ENCODE measurements at places on chromosomes 4 and X. TPM values are rescaled to one million over a fixed set of nuclear protein-coding genes. Genes with fewer than 3 reads are reported as not detected.

GRCh38 chr4:104492183-104492771 lies 2.4 kb downstream of the CXXC4 start:
- no peak for DNase-seq

The BEND4 gene
- total RNA-seq = under 0.01 TPM

GRCh38 chr4:659851-660250 lies 14.2 kb downstream of the ATP5ME start:
- no peak for DNase-seq

DNA sequence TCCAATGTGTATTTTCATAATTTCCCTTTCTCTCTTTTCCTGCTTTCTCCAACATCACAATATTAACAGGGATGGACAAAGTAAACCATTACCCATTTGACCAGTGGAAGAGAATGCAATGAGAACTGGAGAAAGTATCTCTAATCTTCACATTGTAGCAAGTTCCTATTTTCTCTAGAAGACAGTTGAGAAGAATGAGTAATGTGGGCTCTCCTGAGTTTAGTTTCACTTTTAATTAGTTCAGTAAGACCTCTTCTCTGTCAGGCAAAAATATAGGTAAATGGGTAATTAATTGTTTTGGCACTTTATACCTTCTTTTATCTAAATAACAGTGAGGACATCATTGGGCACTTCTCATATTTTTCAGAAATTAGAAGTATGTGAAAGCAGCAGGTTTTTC lies 602.0 kb downstream of the GLUD2 start:
- no peak for DNase-seq

The NLGN4X gene
- total RNA-seq = 0.26 TPM

The FRG1 gene
- total RNA-seq = 24.6 TPM

DNA sequence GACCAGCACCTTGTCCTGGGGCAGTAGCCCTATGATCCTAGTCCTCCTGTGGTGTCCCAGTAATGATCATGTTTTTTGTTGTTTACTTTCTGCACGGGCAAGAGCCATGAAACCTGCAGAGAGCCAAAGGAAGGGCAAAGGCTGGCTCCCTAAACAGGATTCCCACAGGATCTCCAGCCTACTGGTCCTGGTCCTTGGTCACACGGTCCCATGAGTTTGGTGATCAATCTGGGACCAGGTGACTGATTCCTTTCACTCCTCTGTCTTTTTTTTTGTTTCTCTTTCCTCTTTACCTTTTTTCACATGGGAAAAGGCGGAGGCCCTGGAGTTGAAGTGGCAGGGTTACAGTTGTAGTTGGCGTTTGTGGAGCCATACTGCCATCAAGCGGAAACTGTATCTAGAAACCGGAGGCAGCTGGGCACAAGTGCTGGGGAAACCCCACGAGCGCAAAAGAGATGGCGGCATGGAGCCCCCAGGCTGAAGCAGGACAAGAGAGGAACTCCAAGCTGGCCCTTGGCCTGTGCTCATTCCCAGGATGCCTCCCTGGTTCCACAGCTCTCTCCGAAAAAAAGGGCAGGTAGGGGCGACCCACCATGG lies 34.6 kb downstream of the NBDY start:
- peak; percentile 87 for DNase-seq
